CD4-positive, alpha-beta T cell treated with Interleukin-15 for 4 hours (primary cell): ENCODE measurements at places on chromosomes 4 and X.

- DNase-seq, result no peak
These were observed 349.2 kb downstream of the ADGRL3 start for GRCh38 chr4:61549336-61549735.

GRCh38 chr4:150540959-150541360 is 41.0 kb upstream of the MAB21L2 start:
- no peak for DNase-seq

DNA sequence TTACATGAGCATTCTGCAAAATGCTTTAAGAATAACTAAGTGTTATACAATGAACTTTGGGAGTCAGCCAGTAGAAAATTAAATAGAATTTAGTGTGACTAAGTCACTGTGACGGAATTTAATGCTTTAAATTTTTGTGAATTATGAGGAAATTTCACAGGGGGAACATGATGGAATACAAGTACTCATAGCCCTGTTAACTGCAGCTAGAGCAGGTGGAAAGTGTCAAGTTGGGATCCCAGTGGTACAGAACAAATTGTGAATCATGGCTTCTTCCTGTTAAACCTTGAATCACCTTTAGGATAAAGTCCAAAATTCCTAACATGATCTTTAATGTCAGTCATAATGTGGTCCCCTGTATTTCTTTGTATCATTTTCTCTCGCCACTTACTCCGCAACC is 212.2 kb upstream of the CENPE start:
- DNase-seq, result no peak

GRCh38 chr4:88223516-88223915 is 60.8 kb downstream of the PPM1K start:
- DNase-seq, result no peak

GRCh38 chrX:9730752-9731151 is 34.9 kb downstream of the GPR143 start:
- DNase-seq, result no peak

GRCh38 chr4:127623797-127624083 is 9.0 kb upstream of the INTU start:
- DNase-seq, result no peak

GRCh38 chr4:120749445-120750151 is 172.9 kb downstream of the PRDM5 start:
- DNase-seq, result no peak
